T follicular helper cell (primary cell): ENCODE measurements at places on chromosomes 5 and 9.

- no peak for DNase-seq
Measured at GRCh38 chr5:93582677-93583438, at the start of gene NR2F1. Gene NR2F1 (plus strand): TSS chr5:93583222. CDS start chr5:93585024, 1,802 bp downstream.

DNA sequence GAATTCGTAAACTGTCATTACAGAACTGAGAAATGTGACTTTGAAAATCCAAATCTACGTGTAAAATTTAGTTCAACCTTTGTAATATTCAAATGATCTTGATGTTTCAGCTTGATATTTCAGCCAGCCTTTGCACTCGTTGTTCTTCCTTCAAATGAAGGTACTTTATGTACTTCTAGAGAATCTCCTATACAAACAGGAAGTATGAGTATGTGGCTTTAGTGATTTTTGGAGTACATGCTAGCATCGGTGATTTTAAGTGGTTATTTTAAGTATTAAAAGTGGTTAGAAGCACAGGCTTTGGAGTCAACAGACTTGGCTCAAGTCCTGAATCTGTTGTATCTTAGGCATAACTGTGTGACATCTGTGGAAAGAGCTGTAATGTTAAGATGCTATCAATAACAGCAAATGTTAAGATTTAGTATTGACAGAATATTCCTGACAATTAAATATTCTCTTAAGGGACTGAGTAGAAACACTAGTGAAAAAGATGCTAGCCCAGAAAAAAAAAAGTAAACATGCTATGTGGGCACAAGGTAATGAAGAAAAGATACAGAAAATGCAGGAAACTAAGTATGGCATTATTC, 398.0 kb downstream of the ADGRV1 start:
- no peak for DNase-seq

GRCh38 chr5:174328631-174329299, 283.3 kb downstream of the NSG2 start:
- DNase-seq, result no peak

DNA sequence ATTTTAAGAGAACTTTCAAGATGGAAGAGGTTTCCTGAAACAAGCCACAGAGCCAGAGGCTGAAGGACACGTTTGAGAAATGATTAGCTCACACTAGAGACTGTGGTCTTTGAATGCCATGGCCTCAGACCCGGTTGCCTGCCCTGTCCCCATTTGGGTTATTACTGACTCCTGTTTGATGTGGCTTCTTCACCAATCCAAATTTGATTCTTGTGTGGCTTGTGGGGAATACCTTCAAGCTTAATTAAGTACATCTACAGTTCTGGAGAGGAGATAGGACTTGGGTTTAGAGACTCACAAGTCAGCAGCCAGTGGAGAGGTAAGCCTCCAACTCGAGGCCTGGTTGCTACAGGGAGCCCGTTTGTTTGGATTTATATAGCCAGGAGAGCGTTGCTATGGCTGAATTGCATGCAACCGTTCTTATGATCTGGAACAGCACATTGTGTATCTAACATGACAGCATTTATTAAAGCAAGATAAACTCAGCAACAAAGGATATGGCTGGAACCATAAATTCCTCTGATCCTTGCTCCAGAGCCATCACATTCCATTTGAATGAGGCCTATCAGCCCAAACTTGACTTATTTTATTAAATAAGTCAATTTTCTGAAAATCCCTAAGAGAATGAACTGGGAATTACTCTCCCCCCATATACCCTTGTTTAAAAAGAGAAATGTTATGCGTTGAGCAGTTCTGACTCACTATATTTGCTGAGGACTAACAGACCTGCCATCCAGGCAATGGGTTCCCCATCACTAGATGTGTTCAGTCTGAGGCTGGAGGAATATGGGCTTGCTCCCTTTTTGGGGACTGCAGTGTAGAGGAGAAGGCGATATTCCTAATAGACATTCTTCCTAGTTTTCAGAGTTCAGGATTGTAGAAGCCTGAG, 88.4 kb upstream of the TNFSF8 start:
- DNase-seq, result no peak

- no peak for DNase-seq
Measured at GRCh38 chr5:179955630-179956029, 47.9 kb upstream of the TBC1D9B start.

DNA sequence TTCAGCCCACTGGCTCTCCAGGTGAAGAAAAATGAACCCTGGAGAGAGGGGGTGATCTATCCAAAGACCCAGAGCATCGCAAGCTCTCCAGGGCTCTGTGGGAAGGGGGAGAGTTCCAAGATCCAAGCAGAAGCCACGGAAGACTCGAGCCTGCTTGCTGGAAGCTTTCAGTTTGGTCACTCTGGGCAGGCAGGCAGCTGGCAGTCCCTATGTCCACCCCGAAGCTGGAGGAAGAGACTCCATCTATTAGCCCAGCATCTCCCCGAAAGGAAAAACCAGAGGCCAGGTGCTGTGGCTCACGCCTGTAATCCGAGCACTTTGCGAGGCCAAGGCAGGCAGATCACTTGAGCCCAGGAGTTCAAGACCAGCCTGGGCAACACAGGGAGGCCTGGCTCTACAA, 10.7 kb upstream of the SPARC start:
- DNase-seq, result no peak

GRCh38 chr5:72101828-72102227, 5.4 kb upstream of the MAP1B start:
- DNase-seq, result no peak

GRCh38 chr5:133753856-133754255, 141.5 kb upstream of the FSTL4 start:
- no peak for DNase-seq

DNA sequence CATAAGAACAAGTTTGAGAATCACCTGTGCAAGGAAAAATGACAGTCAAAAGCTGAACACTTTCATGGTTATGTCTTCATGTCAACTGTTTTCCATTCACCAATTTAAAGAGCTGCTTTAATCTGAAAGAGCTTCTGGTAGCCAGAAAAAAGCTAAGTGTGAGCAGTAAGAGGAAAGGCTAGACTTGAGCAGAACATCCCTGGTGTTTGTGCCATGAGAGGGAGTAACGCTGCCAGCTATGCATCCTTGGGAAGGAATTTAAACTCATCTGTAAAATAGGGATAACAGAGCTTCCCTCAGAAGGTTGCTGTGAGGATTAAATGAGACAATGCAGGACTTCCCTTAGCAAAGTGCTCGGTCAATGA, 193.7 kb downstream of the MAPKAP1 start:
- no peak for DNase-seq

DNA sequence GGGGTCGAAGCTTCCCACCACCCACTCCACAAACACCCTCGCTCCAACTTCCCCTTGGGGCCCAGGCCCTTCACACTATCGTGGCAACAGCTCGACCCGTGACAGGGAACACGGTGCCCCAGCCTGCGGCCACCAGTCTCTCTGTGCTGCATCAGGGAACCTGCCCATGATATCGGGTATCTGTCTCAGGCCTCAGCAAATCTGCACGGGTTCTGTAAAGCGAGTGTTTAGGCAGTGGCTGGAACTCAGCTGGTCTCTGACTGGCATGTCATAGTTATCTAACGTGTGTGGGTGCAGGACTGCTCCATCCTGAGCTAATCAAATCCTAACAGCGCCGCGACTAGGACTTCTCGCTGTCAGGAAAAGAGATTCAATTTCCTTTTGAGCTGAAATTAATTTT, 42.9 kb downstream of the DBH start:
- no peak for DNase-seq

- no peak for DNase-seq
Measured at GRCh38 chr5:72597456-72597948, 90.3 kb upstream of the ZNF366 start.

- no peak for DNase-seq
Measured at GRCh38 chr5:110785356-110785755, 46.5 kb downstream of the SLC25A46 start.

DNA sequence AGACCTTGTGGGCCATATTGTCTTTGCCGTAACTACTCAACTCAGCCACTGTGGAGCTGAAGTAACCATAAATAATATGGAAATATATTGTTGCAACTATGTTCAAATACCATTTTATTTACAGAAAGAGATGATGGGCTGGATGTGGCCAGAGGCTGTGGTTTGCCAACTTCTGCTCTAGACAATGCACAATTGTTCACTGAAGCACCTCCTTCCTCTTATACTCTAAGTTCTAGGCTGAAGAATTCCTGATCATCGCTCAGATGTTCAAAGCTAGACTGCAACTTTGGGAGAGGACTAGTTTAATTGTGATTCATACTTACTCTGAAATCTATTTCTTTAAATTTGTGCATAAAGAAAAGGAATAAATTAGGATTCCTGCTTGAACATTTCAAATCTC, 245.0 kb downstream of the TAF11L14 start:
- no peak for DNase-seq

DNA sequence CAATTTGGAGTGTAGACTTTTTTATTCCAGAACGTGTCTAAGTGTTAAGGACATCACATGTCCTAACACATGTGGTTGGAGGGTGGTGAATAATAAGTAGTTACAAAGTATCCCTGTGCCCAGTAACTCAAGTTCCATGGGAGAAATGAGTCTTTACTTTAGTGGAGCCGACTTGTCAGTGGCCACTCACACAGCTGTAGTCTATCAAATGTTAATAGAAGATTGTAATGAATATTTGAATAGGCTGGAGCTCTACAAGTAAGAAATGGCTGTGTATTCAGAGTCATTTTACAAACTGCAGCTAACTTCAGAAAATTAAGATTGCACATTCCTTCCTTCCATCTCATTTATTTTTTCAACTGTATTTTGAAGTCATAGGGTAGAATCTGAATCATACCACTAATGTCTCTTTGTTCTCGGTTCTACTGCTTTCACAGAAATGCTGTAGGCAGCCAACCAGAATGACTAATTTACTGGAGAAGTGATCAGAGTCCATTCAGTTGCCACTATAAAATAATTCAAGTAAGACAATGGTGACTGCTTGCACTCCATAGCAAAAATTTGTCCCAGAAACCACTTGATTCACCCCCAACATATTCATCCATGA, 394.8 kb downstream of the NR2F1-AS1 start:
- DNase-seq, result no peak

DNA sequence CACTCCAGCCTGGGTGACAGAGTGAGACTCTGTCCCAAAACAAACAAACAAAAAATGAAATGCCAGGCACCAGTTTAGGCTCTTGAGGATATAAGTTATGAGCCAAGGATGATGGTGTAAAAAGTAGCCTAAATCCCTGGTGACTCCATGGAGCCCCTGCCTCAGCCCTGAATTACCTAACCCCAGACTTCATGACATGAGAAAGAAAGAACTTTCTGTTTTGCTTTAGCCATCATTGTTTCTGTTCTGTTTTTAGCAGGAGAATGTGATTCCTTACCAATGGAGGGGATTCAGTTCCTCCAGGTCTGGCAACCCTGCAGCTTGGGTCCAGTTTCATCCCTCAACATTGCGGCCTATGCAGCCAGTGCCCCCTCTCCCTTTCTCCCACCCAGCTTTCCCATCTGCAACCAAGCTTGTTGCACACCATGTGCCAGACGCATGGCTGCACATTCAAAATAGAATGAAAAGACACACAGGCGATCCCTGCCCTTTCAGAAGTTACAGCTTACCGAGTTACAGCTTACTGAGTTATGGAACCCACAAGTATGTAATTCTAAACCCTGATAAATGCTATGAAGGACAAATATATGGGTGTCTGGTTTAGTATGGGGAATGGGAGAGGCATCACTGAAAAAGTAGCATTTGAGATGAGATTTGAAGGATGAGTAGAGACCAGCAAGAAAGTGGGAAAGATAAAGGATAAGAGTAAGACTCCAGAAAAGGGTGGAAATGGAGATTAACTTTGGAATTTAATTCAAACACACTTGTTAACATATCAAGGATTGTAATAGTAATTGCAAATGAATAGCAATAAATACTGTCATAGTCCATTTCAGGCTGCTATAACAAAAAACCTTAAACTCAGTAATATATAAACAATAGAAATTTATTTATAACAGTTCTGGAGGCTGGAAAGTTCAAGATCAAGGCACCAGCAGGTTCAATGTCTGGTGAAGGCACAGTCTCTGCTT, 6.0 kb upstream of the SEMA5A start:
- no peak for DNase-seq

DNA sequence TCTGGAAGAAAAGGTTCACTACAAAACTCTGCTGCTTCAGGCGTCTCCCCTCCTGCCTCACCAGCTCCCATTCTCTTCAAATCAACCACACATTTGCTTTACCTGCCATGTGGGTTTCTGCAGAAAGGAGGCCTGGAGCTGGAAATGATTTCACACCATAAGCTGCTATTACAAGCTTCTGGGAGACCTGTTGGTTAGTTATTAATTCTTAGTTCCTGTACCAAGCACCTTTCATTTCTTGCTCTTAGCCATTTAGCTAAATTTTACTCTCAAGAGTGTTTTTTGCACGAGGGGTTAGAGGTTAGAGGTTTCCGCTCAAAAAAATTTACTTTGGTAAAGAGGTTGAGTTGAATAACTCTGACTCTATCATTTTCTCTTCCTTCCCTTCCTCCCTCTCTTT, 70.3 kb downstream of the MAP1B start:
- no peak for DNase-seq

GRCh38 chr9:135619599-135619886, 19.8 kb downstream of the GLT6D1 start:
- DNase-seq, result no peak

DNA sequence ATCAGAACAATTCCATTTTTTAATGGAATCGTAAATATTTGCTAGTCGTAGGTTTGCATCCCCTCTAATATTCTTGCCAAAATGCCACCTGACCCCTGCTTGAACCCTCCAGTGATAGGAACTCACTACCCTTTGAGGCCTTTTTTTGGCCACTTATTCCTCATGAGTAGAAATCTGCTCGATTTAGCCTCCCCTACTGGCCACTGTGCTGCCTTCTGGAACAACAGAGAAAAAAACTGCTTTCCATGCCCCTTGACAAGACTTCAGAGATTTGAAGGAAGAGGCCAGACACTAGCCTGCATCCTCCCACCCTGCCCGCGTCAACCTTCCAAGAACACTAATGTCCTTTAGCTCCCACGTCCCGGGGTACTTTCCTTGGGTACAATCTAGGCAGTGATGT, 4.1 kb downstream of the CCDC69 start:
- DNase-seq, result no peak

DNA sequence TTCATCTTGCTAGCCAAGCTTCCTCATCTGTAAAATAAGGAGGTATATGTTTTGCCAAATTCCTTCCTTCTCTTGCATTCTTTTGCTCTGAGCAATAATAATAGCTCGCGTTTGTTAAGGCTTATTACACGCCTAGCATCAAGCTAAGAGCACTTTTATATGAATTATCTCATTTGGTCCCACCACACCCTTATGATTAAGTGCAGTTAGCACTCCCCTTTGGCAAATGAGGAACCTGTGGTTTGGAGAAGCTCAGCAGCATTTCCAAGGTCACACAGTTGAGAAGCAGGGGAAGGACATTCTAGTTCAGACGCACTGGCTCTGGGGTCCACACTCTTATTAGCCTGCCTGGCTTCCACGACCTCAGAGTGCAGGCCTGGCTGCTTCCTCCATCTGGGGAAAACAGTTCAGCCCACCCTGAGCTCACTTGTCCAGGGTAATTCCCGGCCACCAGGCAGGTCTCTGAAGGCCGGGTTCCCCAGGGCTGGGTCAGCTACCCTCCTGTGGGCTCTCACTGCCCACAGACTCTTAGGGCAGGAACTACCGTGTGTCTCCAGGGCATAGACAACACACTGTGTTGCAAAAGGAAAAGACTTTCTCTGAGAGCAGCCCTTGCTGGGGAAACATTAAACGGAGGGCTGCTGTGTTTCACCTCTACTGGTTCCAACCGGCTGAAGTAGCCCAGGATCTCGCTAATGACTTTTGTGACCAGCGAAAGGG, 9.9 kb upstream of the FBP1 start:
- DNase-seq, result no peak

- DNase-seq, result no peak
Measured at GRCh38 chr5:24681106-24681505, 36.3 kb upstream of the CDH10 start.
